Stimulated activated CD4-positive, alpha-beta T cell treated with anti-CD3 and anti-CD28 coated beads, Interleukin-1b, Interleukin-23, amount 100 ng/mL, for 4 hours (primary cell): ENCODE measurements at places on chromosomes 3 and 15.

DNA sequence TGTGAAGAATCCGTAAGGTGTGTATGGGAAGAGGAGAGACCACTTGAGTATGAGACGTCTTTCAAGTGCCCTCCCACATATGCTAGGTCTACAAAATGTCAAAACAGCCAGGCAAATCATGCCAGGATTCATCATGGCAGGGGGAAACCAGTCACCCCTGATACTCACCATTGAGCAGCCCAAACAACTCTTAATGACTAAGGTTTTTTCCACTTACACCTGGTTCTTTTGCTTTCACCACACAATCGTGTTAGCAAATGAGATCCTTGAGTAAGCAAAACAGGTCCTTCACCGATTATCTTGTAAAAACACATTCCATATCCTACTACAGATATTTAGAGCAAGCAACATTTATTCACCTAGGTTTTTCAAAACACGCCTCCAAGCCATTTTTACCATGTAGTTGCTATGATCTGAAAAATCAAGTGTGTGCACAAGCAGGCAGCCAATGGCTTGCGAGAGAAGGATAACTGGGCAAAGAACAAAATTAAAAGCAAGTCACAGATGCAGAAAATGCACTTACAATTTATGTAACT is 177.5 kb upstream of the LPP start:
- peak; percentile 17 for DNase-seq

DNA sequence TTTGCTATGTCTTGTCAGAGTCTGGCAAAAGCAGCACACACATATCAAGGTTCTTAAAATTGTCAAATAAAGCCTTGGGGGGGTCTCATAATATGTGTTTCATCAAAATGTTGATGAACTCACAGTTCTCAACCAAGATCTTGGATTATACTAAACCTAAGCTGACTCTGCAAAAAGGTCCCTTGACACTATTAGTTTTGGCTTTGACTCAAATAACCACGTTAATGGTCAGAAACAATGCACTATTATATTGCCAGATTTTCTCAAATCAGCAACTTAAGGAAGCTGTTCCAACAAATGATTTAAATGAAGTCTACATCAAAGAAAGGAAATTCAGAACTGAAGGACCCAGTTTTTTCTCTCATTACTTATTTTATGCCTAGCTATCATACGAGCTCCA is 1063.9 kb downstream of the ROBO1 start:
- no peak for DNase-seq

GRCh38 chr3:5140230-5140621 is 18.1 kb downstream of the ARL8B start:
- DNase-seq = no peak

DNA sequence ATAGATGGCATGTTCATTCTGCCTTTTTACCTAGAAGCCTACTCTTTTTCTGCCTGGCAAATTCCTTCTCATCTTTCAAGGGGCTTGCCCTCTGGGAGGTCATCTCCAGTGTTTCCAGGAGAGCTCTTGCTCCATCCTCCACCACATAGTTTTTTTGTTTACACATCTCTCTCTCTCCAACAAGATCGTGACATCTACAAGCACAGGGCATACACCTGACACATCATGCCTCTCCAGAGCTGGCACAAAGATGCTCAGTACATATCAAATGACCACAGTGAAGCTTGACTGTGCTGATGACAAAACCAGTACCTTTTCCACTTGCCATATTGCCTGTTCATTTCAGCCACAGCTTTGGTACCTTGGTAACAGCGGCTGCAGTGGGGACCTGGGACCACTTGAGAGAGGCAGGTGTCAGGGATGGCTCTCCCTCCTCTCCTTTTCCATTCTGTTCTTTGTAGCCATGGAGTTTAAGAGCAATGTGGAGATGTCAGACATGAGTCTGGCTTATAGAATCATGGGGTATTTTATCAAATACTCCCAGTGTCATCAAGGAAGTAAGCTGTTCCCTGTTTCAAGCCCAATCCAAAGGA is 15.4 kb downstream of the ALPK3 start:
- DNase-seq = no peak

GRCh38 chr3:58562498-58562897 is 14.7 kb downstream of the FAM107A start:
- DNase-seq = no peak

DNA sequence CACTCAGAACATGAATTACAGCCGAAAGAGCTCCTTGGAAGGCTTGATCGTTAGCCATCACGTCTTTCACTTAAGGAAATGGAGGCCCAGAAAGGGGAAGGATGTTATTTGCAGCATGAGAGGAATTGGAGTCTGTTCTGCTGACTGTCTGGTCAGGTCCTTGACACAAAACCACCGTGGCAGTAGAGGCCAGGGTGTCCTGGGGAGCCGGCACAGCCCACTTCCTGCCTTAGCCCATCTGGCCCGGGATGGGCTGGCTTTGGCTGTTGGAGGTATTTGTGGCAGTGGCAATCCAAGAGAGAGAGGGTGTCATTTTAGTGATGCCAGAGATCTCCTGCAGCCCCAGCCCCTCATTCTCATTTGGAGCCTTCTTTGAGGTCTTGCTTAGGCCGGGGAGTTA is 37.4 kb downstream of the ST6GAL1 start:
- no peak for DNase-seq
